Activated T-cell treated with anti-CD3 and anti-CD28 coated beads, Interleukin-2, amount 50 U/mL, for 72 hours (primary cell): ENCODE measurements at places on chromosomes 3 and 15. TPM values are rescaled to one million over a fixed set of nuclear protein-coding genes. Genes with fewer than 3 reads are reported as not detected.

DNA sequence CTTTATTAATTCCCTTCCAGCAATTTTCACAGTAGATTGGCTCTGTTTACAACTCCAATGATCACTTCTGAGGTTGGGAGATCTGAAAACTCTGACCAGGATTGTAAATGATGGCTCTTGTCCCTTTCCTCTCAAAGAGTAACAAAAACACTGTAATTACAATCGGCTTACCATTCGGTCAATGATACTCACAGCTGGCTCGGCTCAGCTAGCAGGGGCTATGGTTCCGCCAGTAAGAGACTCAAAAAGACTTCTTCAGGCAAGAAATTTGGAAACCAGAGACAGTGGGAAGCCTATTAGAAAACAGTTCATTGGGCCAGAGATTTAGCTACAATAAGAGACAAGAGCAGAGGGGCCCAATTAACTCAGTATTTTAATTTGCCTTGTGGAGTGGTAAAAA lies 96.6 kb downstream of the LRRC3B start:
- no peak for DNase-seq

DNA sequence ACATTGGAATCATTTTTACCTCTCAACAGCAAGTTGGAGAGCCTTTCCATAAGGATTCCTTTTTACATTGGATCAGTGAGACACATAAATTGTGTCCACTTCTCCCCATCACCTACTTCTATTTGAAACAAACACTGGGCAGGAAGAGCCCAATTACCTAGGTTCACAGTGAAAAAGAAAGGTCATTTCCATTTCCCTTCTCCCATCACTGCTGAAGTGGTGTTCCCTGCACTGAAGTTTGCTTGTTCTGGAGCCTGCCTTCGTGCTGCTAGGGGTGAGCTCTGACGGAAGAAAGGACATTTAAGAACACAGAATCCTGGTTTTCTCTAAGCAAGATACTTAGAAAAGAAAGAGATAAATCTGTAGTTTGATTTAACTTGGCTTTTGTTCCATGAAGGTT lies 123.8 kb upstream of the ZBTB20 start:
- DNase-seq: no peak

GRCh38 chr3:60746043-60746638 lies 505.1 kb downstream of the FHIT start:
- DNase-seq: no peak

- DNase-seq: no peak
These were observed 447.7 kb upstream of the DPPA4 start for GRCh38 chr3:109784852-109785631.

The C2CD4B gene
- 0.90 TPM for total RNA-seq
